AG04450 (cell line): ENCODE measurements at places on chromosomes 2 and 18.
A peak's percentile ranks its signal among the peaks of the same experiment; 100 is the strongest.

DNA sequence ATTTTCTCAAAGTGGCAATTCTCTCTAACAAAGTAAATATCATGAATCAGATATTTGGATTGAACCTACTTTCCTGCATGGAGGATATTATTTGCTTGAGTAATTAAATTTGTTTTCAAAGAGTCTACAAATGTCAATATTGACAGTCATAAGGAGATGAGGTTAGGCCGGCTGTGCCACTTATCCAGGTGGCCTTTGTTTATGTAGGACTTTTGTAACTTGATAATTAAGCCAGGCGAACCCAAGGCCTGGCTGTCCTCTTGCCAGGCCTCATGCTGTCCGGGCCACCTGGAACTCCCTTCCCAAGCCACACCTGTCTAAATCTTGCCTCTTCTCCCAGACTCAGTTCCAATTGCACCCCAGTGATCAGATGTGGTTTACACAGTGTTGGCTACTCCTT, 255.2 kb downstream of the ACKR3 start:
- no peak for DNase-seq

DNA sequence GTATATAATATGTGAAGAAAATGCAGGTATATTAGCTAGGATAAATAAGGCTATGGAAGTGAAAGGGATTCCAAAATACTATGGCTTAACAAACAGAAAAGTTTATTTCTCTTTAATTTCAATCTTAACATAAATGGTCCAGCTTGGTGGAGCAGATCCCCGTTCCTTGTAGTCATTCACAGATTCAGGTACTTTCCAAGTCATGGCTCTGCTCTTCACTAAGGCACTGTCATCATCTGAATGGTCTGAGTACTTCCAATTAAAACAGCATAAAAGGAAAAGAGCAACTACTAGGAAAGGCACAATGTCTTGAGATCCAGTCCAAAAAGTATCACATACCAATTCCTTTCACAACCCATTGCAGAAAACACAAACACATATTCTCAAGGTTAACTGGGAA, 63.4 kb downstream of the OLA1 start:
- no peak for DNase-seq

DNA sequence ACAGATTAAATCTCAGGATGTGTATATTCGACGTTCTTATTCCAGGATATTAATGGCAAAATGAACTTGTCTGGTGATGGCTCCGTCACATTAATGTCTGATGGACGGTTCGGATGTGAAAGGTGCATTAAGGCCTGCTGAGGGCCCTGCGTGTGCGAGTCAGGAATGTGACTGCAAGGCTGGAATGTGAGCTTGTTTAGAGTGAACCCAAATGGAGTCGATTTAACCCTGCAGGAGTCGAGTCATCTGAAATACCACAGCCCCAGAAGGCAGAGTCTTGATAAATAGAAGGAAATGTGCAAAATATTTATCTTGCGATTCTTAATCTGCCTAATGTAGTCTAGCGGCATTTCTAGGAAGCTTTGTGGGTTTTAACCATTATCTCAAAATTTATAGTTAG, 44.3 kb downstream of the RDH14 start:
- DNase-seq = peak; percentile 92

DNA sequence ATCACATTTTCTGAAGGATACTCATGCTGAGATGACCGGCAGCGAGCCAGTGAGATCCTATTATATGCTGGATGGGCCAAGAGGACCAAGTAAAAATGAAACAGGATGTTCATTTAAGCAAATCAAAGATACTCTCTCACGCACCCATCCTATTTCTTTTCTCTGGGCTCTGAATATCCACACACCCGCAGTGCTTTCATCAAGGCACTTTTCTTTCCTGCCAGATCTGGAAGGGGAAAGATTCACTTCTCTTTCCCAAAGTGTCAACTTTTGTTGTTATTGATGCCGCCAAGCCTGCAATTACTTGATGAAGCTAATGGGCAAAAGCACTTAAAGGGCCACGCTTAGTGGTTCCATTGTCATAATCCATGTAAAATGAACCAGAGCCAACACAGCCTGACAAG, 191.9 kb upstream of the CHAC2 start:
- DNase-seq = no peak

DNA sequence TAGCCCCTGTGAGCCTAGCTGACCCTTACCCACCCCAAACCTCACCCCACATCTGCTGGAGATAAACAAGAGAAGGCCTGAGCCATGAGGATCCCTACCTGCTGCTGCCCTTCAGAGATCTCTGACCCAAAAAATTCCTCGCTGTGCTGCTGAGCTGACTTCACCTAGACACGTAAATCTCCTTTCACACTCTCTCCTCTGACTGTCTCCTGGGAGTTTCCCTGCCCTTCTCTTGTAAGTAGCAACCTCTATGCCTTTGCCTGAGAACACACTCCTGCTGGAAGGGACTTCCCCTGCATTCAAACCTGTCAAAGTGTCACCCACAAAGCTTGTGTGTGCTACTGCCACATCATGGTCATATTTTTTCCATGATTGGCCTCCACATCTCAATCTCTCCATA, 134.2 kb upstream of the NOL4 start:
- no peak for DNase-seq

GRCh38 chr2:64052463-64053241, 33.4 kb upstream of the VPS54 start:
- no peak for DNase-seq

DNA sequence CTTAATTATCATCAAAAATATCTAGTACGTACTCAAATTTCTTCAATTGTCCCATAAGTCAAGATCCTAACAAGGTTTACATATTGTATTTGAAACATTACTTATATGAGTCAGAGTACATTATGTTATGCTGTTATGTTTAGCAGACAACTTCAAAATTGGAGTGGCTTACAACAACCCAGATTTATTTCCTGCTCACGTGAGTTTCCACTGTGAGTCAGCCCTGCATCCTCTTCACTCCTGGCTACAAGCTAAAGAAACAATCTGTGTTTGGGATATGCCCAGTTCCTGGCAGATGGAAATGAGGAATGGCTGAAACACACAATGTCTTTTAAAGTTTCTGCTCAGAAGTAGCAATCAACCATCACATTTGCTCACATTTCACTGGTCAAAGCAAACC, 31.5 kb upstream of the TANC1 start:
- DNase-seq = peak; percentile 85

DNA sequence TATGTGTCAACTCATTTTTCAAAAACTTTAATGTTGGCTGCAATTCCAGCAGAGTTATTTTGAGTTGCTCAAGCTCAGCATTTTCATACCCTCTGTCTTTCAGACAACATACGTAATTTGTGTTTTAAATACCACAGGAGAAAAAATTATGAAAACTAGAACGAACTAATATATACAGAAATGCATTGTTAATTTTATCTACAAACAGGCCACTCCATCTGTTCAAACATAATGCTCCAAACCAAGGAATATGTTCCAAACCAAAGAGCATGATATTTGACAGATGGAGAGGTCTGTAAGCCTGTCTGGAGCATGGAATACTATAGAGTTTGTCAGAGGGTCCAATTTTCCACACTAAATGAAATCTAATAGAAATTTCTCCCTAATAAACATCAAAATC, 536.2 kb upstream of the FSIP2 start:
- DNase-seq = no peak

DNA sequence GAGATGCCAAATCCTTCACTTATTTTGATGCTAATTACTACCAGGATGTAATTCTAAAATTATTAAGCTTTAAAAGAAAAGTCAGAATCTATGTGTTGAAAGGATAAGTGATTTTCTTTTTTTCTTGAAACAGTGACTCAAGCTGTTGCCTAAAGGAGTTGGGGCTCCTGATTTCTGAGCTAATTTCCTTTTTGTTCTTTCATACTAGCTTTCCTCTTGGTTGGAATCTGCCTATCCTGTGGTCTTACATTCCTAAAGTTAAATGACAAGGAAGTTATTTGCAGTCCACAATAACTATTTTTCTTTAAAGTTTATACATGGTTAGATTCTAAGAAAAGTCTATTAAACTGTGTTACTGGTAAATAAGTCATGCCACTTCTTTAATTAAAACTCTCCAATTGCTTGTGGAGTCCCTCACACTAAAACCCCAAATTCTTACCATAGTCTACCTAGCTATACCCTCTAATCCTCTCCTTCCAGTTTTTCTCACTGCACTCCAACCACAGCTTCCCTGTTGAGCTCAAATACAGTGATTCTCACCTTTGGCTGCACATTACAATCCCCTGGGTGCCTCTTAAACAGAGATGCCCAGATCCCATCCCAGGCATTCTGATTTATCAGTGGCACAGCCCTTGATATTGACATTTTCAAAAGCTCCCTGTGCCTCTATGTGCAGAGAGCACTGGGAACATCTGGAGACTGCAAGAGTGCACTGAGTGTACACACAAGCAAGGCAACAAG, 63.3 kb upstream of the EFEMP1 start:
- DNase-seq = no peak

DNA sequence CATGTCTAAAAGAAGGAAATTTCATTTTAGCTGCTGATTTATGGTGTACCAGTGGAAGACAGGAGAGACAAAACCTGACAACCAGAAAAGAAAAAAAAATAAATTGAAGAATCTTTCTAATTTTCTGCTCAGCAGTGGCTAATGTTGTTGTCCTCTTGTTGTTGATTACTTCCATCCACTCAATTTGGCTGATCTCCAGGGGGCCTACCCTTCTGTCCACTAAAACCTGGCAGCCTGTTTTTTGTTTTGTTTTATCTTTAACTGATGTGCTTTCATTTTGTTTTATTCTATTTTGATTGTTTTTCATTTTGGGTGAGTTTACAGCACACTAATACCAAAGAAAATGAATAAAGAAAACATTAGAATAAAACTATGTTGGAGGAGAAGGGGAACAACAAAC, 27.4 kb downstream of the TFPI start:
- no peak for DNase-seq

DNA sequence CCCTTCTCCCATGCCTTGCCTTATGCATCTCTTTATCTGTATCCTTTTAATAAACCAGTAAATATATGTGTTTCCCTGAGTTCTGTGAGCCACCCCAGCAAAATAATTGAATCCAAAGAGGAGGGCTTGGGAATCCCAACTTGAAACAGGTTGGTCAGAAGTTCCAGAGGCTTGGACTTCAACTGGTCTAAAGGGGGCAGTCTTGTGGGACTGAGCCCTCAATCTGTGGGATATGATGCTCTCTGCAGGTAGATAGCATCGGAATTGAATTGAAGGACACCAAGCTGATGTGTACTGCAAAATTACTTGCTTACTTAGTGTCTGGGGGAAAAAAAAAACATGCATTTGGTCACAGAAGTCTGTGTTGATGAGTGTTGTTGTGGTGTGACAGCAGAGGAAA, 1033.5 kb upstream of the TMEFF2 start:
- DNase-seq = no peak

GRCh38 chr2:156399224-156399949, 36.8 kb upstream of the GPD2 start:
- no peak for DNase-seq

GRCh38 chr2:149145314-149146295, 107.1 kb downstream of the LYPD6B start:
- DNase-seq = no peak

DNA sequence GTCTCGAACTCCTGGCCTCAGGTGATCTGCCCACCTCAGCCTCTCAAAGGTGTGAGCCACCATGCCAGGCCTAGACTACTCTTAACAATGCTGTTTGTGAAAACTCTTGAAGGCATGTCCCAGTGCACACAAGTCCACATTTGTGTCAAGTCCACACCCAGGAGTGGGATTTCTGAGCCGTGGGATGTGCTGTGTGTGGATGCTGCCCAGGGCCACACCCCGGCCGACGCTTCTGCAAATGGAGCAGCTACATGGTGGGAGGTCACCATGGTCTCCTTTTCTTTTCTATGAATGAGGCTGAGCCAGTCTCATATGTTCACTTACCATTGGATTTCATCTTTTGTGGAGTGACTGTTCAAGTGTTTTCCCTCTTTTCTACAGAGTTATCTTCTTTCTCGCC, 15.8 kb downstream of the SNED1 start:
- DNase-seq = no peak
